Epithelial cell of esophagus (primary cell): ENCODE measurements at places on chromosomes 3 and 15.
A peak's percentile ranks its signal among the peaks of the same experiment; 100 is the strongest.

- DNase-seq: no peak
These were observed 126.7 kb downstream of the UACA start for GRCh38 chr15:70636540-70637165.

GRCh38 chr15:29674661-29675533 lies 147.4 kb downstream of the TJP1 start:
- peak; percentile 37 for DNase-seq

- DNase-seq: no peak
These were observed 29.7 kb upstream of the MYRIP start for GRCh38 chr3:39779511-39780230.

DNA sequence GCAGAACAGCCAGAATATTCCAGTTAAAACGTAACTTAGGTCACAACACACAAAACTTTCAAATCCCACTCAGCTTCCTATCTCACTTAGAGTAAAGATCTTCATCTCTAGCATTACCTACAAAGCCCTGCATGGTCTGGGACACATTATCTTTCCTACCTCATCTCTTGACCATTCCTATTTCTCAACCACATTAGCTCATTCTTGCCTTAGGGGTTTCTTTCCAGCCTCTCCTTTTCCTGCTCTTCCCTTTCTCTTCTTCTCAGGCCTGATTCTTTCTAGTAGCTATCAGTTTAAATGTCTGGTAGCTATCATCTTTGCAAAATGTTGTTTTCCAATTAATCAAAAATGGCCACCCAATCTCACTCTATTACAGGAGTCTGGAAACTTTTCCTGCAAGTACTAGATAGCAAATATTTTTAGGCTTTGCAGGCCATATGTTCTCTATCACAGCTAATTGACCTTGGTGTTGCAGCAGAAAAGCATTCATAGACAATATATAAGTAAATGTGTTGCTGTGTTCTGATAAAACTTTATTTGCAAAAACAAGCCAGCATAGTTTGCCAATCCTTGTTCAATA lies 15.1 kb upstream of the CBLB start:
- DNase-seq: peak; percentile 80

DNA sequence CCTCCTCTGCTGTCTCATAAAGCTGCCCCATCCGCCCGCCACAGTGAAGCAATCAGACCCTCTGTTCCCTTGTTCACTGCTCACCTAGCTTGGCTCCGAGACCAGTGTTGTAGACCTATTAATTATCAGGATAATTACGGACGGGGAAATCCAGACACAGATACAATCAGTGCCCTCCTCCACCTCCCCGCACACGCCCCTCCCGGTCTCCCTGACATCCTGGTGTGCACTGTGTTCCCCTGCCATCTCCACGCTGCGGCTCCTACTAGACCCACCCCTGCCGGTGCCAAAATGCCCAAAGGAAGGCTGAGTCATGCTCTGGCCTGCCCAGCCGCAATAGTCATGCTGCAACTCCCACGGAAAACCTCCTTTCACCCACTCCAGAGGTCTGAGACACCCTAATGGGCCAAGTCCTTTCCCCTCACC lies 277.3 kb upstream of the TLE3 start:
- peak; percentile 80 for DNase-seq

GRCh38 chr3:158703566-158703965 lies 28.7 kb downstream of the RARRES1 start:
- no peak for DNase-seq

DNA sequence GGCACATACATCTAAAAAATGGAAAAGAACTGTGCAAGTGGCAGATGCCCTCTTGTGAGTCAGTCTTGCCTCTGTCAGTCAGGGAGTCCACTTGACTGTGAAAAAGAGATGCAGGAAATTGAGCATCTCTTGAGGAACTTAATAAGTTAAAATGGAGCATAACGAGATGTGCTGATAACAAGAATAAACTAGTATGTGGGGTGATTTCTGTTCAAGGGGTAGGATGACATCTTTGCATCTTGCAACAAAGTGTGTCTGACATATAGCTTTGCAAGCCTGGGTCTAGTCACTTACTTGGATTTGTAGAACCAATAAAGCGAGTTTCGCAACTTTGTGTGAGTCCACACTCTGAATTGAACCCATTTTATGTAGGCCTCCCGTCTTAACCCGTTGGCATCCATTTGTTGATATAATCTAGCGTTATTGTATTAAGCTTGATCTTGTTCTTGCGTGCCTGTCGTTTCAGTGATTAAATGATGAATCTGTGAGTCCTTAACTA lies 2.2 kb downstream of the USP3 start:
- DNase-seq: peak; percentile 74

DNA sequence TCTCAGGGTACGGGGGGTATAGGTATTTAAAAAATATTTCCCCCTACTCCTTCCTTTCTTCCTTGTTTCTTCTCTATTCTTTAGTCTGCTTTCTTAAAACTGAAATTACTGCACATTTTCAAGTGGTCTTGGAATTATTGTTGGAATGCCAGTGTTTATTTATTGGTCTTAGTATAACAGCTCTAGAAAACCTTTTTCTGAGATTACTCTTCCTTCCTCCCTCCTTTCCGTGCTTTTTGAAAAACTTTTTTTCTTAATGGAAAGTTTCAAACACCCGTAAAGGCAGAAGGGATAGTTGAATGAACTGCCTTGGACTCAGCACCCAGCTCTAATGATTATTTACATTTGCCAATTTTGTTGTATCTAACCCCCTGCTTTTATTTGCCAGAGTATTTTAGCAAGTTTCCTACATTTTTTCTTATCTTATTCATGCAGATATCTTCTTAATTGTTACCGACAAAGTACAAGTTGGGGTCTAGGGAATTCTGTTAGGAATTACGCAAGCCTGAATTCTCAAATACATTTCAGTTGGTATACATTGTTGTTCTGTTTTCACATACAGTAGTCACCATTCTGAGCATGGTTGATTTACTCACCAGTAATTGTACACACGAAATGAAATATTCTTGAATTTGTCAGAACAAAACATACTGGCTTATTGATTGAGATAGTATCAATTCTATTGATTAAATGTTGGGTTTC lies 36.2 kb downstream of the KAT2B start:
- DNase-seq: no peak

- no peak for DNase-seq
These were observed 56.2 kb downstream of the EXOG start for GRCh38 chr3:38552364-38552763.
